GM23248 (cell line): ENCODE measurements at places on chromosomes 7 and 10.
A peak's percentile ranks its signal among the peaks of the same experiment; 100 is the strongest.

- no peaks in the 10 kb centered on the region for H3K27me3 ChIP-seq
- H3K27ac ChIP-seq = no peak overlapping the region
- DNase-seq = no peak
Measured at GRCh38 chr10:25843551-25844170, 90.4 kb upstream of the MYO3A start.

DNA sequence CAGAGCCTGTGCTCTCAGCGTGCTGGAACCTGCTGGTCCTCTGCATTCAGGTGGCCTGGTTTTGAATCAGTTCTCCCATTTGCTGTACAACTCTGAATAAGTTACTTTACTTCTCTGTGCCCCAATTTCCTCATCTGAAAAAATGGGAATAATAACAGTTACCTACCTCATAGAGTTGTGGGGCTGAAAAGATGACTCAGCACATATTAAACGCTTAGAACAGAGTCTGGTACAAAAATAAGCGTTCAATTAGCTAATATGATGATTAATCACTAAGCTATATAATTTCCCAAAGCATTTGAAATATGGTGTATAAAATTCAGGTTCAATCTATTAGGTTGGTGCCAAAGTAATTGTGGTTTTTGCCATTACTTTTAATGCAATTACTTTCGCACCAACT lies 259.1 kb downstream of the PRPF18 start:
- no peaks in the 10 kb centered on the region for H3K4me1 ChIP-seq
- H3K27me3 ChIP-seq = no peaks in the 10 kb centered on the region
- DNase-seq = no peak
- no peaks in the 10 kb centered on the region for H3K36me3 ChIP-seq

GRCh38 chr10:61882621-61883370 lies 18.7 kb upstream of the ARID5B start:
- no peaks in the 10 kb centered on the region for H3K36me3 ChIP-seq
- no peaks in the 10 kb centered on the region for H3K27me3 ChIP-seq
- no peak overlapping the region; the same call in 1 of the 2 replicates for H3K4me3 ChIP-seq
- peak overlapping the region; percentile 29 for H3K27ac ChIP-seq
- H3K4me1 ChIP-seq = peaks cover 10% of the 10 kb centered on the region
- peak; percentile 75 for DNase-seq

DNA sequence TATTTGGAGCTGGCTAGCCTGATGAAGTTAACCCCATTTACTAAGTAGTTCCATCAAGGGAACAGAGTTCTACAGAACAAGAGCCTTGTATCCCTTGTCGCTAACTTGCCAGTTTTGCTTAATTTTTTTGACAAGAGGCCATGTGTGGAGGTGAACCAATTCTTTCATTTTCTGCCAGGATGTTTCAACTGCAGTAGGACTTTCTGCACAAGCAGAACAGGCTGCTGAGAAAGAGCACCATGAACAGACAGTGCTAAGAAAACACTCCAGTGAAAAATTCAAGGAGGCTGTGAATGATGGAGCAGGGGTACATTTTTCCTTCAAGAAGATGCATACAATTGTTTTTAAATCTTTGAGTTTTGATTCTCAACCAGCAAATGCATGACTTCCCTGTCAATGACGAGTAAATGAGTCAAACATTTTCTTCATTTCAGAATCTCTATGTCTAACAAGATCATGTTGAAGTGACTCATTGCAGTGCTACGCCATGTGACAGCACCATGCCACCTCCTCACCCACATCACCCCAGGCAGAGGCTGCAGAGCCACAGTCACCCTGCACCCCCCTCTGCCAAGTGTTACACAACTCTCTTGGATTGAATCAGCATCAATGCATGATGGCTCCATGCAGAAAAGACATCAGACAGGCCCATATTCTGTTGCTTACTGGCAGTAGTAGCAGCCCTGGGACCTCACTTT lies 193.1 kb downstream of the COBL start:
- H3K4me3 ChIP-seq = peak overlapping the region; percentile 3; the same call in 1 of the 2 replicates
- peak overlapping the region; percentile 40 for H3K27ac ChIP-seq
- H3K27me3 ChIP-seq = no peaks in the 10 kb centered on the region
- H3K4me1 ChIP-seq = peaks cover 15% of the 10 kb centered on the region
- DNase-seq = peak; percentile 97
- H3K36me3 ChIP-seq = no peaks in the 10 kb centered on the region

GRCh38 chr7:84113906-84114850 lies 80.4 kb downstream of the SEMA3A start:
- H3K27me3 ChIP-seq = no peaks in the 10 kb centered on the region
- no peak for DNase-seq
- peaks cover 18% of the 10 kb centered on the region for H3K4me1 ChIP-seq
- H3K4me3 ChIP-seq = no peak overlapping the region
- no peak overlapping the region; the same call in 1 of the 2 replicates for H3K27ac ChIP-seq

GRCh38 chr10:131973160-131973951 lies 8.4 kb downstream of the BNIP3 start:
- peaks cover 50% of the 10 kb centered on the region for H3K36me3 ChIP-seq
- DNase-seq = no peak
- no peak overlapping the region for H3K4me3 ChIP-seq
- peaks cover 5% of the 10 kb centered on the region; the same call in 1 of the 2 replicates for H3K4me1 ChIP-seq
- H3K27ac ChIP-seq = no peak overlapping the region
- no peaks in the 10 kb centered on the region for H3K27me3 ChIP-seq

DNA sequence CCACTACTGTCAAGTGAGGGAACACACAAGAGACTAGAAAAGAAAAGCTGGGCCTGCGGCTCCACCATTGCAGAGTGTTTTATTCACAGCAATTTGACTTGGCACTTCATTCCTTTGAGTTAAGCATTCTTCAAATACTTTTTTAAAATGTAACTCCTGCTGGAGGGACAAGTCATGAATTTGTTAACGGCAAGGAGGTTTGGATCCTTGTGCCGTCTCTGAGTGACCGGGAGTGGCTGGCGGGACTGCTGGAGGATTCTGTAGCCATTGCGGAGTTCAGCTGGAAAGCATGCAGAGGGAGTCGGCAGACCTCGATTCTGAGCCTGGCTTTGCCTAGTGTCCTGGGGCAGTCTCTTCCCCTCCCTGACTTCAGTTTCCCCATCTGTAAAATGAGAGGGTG lies 9.8 kb downstream of the HSPA12A start:
- H3K4me3 ChIP-seq = no peak overlapping the region
- H3K36me3 ChIP-seq = no peaks in the 10 kb centered on the region
- no peak overlapping the region for H3K27ac ChIP-seq
- no peaks in the 10 kb centered on the region for H3K27me3 ChIP-seq
- H3K4me1 ChIP-seq = peaks cover 17% of the 10 kb centered on the region

DNA sequence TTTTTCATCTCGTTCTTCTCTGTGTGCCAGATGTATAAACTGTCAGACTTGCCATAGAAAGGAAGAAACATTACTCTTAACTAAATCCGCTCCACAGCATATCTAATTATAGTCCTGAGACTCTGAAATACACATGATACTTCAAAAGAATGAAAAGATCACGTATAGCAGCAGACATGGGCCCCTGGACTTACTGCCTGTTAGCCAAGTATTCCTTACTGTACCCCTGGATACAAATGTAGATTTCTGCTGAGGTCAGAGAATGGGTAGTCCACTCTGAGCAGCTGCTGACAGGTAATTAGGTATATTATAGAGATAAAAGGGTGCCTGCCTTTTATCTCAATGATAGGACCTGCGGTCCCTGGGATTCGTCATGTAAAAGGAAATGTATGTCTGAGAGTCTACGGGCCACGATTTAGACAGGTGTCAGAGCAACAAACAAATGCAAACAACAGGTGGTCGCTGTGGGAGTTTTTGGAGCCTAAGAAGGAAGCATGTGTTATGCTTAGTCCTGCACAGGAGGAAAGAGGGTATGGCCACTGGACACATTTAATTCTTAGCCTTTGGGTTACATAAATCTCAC lies 69.4 kb downstream of the VOPP1 start:
- H3K36me3 ChIP-seq = no peaks in the 10 kb centered on the region
- no peak overlapping the region for H3K4me3 ChIP-seq
- no peaks in the 10 kb centered on the region for H3K27me3 ChIP-seq
- no peak for DNase-seq

- H3K27me3 ChIP-seq = no peaks in the 10 kb centered on the region
- peaks cover 29% of the 10 kb centered on the region for H3K4me1 ChIP-seq
- no peak overlapping the region for H3K27ac ChIP-seq
- no peaks in the 10 kb centered on the region for H3K36me3 ChIP-seq
- no peak for DNase-seq
Measured at GRCh38 chr10:111481866-111482265, 405.0 kb downstream of the ADRA2A start.
